ENCODE measurements at places on chromosomes 6 and 20.

DNA sequence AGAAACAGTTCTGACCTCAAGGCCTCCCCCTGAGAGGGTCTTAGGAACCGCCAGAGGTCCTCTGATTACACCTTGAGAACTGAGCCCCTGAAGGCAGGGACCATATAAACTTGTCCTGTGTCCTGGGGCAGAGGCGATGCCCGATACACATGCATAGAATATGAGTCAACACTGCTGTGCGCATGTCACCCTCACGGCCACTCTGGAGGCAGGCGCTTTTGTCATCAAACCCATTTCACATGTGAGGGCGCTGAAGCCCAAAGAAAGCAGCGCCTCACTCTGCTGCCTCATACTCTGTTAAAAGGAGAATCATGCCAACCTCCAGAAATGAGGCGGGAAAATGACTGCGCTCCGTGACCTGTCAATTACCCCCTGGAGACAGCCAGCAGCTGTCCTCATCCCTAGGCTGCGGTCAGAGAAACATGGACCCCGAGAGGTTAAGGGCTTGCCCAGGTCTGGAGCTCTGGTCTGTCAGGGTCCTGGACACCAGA is 158.3 kb downstream of the GRM4 start:
- no peak for DNase-seq

GRCh38 chr20:32468313-32468640 is 110.1 kb downstream of the ASXL1 start:
- no peak for DNase-seq

- no peak for DNase-seq
These were observed 448.5 kb downstream of the FRK start for GRCh38 chr6:115612216-115612615.

- peak; percentile 24 for DNase-seq
These were observed 108.5 kb downstream of the MAP3K4 start for GRCh38 chr6:161100072-161100471.

- no peak for DNase-seq
These were observed 141.6 kb downstream of the BTBD9 start for GRCh38 chr6:38498085-38498484.

GRCh38 chr6:118896339-118897136 is 2.6 kb downstream of the ASF1A start:
- DNase-seq = no peak

DNA sequence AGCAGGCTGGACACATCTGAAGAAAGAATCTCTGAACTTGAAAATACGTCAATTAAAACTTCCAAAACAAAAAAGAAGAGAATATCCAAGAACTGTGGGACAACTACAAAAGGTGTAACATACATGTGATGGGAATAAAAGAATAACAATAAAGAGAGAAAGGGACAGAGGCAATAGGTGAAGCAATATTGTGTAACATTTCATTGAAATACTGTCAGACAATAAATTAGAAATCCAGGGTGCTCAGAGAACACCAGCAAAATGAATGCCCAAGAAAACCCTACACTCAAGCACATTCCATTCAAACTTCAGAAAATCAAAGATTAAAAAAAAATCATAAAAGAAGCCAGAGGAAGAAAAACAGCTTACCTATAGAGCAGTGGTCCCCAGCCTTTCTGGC is 33.6 kb upstream of the ASF1A start:
- no peak for DNase-seq

DNA sequence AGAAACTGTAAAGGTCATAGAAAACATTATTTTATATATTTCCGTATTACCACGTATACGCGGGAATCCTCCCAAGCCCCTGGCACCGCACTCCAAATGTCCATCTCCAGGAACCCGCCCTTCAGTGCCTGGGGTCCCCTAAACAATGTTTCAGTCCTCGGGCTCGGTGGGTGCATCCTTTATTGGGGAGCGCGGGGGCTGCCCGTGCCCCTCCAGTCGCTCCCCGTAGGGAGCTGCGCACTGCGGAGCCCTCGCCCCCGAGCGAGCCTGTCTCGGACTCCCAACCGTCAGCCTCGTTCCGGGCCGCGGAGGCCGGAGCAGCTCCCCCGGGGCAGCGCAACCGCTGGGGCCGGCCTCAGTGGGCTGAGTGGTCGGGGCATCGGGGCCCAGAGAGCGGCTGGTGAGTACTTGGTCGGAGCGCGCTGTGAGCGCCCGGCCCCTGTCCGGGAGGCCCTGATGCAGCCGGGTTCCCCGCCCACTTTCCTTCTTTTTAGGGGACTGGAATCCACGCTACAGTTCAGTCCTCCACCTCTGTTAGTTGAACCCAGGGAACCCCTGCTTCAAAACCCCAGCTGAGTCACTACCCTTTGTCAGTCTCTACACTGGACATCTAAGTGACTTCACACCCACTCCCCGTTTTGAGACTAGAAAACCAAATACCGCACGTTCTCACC is at the start of gene DNAH8:
Gene DNAH8 (plus strand): TSS at position 296 of the 674 bp plus-strand sequence. CDS start 7,499 bp downstream, outside the sequence.
- DNase-seq = no peak

GRCh38 chr6:49557177-49557576 is 6.7 kb downstream of the C6orf141 start:
- DNase-seq = no peak
